ENCODE measurements at places on chromosomes 3 and 15. TPM values are rescaled to one million over a fixed set of nuclear protein-coding genes. Genes with fewer than 3 reads are reported as not detected.

The CSTA gene
- not detected for total RNA-seq

The SLC28A1 gene
- total RNA-seq, result 0.25 TPM

The SAMD7 gene
- not detected for total RNA-seq

The ARL8B gene
- total RNA-seq, result 33.9 TPM

The FGD5 gene
- 3.1 TPM for total RNA-seq

The IMPG2 gene
- 2.4 TPM for total RNA-seq

The OXTR gene
- total RNA-seq, result 4.0 TPM

DNA sequence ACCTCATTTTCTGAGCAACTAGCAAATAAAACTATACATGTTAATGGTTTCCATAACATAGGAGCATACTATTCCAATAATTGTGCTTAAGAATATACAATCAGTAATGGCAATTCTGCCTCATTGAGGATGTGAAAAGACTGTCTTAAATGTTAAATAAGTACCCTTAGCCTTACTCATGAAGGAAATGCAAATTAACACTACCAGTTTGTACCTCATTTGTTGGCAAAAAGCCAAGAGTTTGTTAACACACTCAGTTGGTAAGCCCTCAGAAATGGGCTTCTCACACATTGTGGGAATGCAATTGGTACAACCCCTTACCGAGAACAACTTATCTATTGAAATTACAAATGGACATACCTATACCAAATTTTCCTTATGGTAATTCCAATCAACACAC is 9.2 kb upstream of the STT3B start:
- DNase-seq, result no peak

DNA sequence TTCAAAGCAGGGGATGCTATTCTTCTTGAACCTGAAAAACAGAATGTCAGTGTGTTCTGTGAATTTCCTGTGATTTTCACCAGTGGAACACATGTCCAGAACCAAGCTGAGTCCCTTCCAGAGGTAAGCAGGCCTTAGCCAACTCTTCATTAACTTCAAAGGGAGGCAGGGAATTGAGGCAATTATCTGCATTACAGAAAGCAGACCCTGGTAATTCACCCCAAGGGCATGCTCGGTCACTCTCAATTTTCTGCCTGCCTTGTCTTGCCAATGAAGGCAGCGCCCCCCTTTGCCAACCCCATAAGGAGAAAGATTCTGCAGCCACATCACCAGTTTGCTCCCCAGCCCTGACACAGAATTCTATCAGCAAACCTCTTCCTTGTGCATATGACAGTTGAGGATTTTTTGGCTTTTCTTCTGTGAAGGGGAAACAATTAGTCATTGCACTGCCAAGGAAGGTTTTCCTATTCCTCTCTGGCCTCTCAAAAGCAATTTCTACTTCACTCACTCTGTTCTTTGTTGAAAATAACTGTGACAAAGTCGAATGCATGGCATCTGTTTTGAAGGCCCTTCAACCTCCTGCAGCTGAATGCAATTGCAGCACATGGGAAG is 85.3 kb downstream of the HHLA2 start:
- no peak for DNase-seq

- no peak for DNase-seq
These were observed 53.0 kb upstream of the FOXP1 start for GRCh38 chr3:71636482-71636881.

DNA sequence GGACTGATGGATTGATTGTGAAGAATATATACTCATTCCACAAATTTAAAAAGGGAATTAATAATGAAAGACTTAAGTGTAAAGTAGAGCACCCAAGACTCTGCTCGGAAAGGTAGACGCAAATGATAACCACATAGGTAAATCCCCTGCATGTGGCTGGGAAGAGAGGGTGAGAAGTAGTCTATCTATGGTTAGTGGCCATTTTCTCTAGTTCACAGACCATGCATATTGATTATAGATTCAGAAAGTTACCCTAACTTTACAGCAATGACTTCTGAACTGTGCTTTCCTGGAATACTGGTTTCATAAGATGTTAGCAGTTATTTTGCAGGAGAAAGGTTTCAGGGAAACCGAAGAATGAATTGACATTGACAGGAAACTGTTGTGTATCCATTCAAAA is 51.7 kb downstream of the CASR start:
- no peak for DNase-seq
